Inflammatory macrophage (primary cell): ENCODE measurements at places on chromosomes 5 and 9.

DNA sequence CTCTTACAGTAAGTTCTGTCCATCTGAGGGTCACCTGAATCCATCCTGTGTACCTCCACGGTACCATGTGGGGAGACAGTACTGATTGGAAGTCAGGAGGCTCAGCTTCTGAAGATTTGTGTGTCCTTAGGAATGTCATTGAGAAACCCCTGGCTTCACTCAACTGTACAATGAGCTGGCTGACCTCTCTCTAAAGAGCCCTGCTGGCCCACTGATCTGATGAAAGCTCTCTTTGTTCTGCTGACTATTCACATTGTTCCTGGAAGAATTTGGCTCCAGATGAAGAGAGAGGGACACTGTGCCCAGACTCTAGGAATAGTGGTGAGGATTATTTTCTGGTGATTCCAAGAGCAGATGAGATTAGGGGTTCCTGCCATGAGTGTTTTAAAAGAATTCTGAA is 141.2 kb downstream of the LURAP1L start:
- DNase-seq = no peak

GRCh38 chr5:158937381-158937952 is 162.2 kb downstream of the EBF1 start:
- DNase-seq = no peak

- no peak for DNase-seq
These were observed 4.1 kb downstream of the AIF1L start for GRCh38 chr9:131100445-131100844.

- no peak for DNase-seq
These were observed 285.1 kb downstream of the TMEM167A start for GRCh38 chr5:82792096-82792495.

DNA sequence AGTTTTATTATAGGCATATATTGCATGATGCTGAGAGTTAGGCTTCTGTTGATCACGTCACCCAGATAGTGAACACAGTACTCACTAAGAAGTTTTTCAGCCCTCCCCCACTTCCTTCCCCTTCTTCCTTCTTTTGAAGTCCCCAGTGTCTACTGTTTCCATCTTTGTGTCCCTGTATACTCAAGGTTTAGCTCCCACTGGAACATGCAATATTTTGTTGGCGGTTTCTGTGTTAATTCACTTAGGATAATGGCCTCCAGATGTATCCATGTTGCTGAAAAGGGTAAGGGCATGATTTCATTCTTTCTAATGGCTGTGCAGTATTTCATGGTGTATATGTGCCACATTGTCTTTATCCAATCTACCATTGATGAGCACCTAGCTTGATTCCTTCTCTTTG is 764.3 kb downstream of the MTRR start:
- no peak for DNase-seq

DNA sequence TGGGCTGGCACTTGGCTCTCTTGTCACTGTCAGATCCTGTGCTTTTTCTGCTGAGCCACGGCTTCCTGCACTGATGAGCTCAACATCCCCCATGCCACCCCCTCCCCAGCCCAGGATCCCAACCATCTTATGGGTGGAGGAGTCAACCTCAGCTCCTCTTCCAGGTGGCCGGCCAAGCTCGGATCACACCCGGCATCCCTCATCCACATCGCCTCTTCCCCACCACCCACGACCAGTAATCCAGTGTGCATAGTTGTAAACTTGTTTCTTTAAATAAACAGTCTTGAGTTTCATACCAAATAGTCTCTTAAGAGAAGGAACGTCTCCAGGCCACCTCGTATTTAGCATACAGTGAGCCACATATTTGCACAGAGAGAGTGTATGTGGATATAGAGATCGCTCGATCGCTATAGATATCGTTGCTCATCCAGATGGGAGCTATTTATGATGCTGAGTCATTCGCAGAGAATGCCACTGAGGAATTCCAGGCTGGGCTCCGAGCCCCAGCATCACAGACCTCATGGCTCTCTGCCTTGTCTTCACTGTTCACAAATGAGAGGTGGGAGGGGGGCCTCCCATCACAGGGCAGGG is 61.8 kb upstream of the CPLX2 start:
- DNase-seq = no peak

- DNase-seq = no peak
These were observed 243.6 kb downstream of the PRELID2 start for GRCh38 chr5:145591578-145591977.

DNA sequence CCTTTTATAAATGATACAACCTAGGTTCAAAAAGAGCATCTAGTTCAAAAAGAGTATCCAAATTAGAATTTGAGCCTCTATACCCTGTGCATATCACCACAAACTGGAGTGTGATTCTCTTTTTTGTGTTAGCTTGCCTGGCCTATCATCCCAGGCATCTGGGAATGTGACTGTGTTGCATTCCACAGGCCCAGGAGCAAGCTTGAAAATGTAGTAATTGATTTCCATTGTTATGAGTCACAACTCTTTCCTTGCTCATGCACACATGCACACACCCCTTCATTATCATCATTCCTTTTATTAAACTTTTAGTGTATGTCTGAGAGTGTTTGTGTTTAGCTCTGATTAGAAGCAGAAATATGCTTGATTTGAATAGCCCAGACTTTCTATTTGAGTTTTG is 75.2 kb downstream of the FCHO2 start:
- no peak for DNase-seq

DNA sequence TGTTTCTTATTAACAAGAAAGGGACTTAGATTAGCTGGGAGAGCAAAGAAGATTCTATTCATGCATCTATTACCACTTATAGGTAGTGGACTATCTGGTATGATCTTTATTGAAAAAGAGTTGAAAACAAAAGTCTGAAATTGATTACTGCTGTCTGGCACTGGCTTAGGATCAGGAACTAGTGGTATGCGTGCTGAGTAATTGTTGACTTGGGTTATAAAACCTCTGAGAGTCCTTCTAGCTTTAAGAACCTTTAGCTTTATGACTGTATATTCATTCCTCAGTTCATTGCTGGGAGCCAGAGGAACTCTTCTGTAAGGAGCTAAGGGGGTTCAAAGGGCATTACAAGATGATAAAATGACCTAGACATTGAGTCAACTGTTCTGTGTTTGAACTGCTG is 7.6 kb downstream of the SLC1A1 start:
- no peak for DNase-seq

- DNase-seq = peak; percentile 21
These were observed 88.6 kb downstream of the MACROH2A1 start for GRCh38 chr5:135310328-135310989.

DNA sequence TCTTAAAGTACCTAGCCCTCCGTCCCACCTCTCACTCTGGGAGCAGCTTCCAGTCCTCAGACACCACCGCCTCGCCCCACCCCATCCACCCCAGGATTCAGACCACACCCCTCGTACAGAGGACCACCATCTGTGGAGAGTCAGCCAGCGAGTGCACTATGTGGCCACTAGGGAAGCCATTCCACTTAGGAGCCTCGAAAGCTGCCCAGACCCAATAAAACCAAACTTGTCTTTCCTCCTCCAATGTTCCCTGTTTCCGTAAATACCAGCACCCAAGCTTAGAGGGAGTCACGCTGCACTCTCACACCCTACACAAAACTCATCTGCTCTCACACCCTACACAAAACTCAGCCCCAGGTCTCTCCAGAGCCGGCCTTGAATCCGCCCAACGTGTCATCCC is 1.9 kb downstream of the GCNT4 start:
- peak; percentile 3 for DNase-seq

DNA sequence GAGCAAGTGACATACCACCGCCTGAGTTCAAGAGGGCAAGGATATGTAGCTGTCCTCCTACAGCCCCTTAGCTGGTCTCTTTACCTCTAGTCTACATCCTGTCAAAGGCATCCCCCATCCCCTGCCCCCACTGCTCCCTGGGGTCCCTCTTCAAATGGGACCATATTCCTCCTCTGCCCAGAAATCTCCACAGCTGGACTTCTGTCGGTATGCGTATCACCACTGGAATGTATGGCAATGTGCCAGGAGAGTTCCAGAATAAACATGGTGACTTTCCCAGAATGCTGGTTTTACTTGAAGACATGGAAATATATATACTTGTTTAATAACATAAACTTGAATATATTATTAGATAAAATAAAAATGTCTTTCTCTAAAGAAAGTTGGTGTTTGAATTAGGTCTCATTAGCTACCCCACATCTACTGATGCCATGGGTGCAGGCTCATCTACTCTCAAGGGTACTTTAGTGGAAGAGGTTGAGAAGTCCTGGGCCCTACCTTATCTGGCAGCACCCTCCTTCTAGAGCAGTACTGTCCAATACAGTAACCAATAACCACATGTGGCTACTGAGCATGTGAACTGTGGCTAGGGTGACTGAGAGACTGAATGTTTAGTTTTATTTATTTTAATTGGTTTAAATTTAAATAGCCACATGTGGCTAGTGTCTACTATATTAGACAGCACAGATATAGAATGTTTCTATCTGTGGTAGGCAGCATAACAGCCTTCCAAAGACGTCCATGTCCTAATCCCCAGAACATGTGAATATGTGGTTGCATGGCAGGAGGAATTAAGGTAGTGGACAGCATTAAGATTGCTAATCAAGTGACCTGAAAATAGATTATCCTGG is 181.7 kb upstream of the SLC30A5 start:
- DNase-seq = no peak

GRCh38 chr5:144335561-144335960 is 164.9 kb downstream of the KCTD16 start:
- no peak for DNase-seq

- DNase-seq = peak; percentile 18
These were observed 37.3 kb upstream of the EGFL7 start for GRCh38 chr9:136625101-136626065.

GRCh38 chr5:171897231-171897630 is 109.2 kb downstream of the FBXW11 start:
- no peak for DNase-seq

DNA sequence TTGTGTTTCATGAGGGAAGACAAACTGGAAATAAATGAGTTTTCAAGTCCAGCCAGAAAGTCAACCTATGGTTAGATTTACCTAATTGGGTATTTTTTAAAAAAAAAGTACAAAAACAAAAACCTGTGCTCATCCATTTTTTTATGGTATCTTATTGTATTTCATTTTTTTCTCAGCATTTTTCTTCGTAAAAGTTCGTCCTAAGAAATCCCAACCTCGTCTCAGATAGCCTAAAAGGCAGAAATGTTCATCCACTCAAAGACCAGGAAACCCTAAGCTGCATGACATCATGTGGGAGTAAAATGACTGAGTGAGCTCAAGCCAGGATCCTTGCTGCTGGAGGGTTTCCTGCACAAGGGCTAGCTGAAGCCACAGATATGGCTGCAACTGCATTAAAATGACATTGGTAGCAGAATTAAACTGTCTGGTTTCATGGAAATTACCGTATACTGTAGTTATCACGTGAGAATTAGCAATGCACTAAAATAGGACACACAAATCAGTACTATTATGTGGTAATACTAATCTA is 70.4 kb downstream of the NFIB start:
- no peak for DNase-seq

GRCh38 chr9:16028548-16028947 is 475.7 kb downstream of the CCDC171 start:
- no peak for DNase-seq

GRCh38 chr5:87898574-87898973 is 370.1 kb downstream of the TMEM161B start:
- DNase-seq = no peak

- DNase-seq = no peak
These were observed 578.4 kb downstream of the CCDC171 start for GRCh38 chr9:16131264-16131663.

- DNase-seq = no peak
These were observed 296.9 kb downstream of the ADAMTS6 start for GRCh38 chr5:65184780-65185179.

DNA sequence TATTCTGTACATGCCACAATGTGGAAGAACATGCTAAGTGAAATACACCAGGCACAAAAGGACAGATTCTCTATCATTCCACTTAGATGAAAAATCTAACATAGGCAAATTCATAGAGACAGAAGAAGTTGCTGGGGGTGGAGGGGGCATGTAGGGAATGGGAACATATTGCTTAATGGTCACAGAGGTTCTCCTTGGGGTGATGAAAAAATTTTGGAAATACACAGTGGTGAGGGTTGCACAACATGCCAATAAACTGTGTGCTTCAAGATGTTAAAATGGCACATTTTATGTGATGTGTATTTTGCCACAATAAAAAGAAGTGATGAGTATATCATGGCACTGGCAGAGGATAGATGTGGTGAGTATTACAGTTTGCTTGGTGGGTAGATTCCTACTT is 111.9 kb downstream of the SUSD1 start:
- peak; percentile 79 for DNase-seq

DNA sequence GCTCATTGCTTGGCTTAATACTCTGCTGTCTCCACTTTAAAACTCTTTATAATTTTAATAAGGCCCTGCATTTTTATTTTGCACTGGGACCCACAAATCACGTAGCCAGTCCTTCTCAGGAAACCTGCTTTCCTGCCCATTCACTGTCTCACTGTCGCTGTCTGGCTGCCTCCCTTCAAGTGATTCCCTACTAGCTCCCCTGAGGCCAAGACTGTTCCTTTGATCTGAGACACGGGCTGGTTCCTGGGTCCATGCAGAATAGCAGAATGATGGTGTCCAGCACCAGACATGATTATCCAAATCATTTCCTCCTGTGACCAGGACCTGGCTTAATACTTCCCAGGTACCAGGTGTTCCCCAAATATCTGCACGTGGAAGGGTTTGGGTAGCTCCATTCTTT is 597.1 kb upstream of the KLF4 start:
- DNase-seq = no peak
